SHP77 treated with DMSO at 0.1 percent for 48 hours (cell line): ENCODE measurements at places on chromosomes 2 and 18.

DNA sequence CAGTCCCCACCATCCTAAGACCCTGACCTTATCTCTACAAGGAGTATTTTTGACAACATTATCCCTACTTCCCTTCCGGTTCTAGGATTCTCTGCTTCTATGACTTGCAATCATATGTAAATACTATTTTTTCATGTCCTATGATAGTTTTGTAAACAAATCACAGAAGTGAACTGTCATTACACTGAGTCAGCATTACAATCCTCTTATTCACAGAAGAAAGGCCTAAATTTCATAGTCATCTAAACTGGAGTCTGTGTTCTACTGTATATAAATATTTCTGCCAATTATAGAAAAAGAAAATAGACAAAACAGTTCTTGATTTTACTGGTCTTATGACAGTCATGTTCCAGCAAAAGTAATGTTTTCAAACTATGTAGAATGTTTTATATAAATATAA is 265.1 kb downstream of the NCKAP5 start:
- no peak for DNase-seq

DNA sequence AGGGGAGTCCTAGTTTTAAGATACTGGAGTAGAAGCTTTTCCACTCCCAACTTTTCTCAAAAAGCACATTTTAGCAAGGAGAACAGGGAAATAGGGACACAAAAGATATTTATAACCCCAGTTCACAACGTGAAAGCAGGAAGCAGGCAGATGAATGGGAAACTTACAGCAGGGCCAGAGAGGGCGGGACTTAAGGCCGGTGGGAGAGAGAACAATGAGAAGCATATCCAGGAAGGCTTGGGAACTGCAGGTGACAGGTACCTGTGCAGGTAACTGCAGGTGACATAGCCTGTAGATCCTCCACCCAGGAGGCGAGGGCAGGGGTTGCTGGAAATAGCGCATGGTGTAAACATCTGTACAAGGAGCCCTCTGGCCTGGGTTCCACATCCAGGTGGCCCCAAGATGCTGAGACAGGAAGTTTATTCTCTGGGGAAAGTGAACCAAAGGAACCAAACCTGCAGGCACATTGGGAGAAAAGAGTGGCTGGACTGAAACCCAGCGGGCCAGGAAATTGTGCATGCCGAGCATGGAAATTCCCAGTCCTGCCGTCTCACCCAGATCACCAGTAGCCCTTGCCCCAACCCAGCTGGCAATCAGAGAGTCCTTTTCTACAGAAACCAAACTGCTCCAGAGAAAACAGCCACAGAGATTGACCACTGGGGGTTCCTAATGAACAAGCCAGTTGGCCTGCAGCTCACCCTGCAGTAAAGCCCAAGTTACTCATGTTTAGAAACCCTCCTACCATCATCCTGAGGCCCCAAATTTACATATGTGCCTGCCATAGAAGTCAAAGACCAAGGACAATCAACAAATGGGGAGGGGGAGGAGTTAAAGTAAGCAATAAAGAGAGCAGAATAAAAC is 24.3 kb upstream of the COL6A3 start:
- no peak for DNase-seq

- peak; percentile 45 for DNase-seq
Measured at GRCh38 chr18:63439334-63439733, 17.1 kb upstream of the VPS4B start.

DNA sequence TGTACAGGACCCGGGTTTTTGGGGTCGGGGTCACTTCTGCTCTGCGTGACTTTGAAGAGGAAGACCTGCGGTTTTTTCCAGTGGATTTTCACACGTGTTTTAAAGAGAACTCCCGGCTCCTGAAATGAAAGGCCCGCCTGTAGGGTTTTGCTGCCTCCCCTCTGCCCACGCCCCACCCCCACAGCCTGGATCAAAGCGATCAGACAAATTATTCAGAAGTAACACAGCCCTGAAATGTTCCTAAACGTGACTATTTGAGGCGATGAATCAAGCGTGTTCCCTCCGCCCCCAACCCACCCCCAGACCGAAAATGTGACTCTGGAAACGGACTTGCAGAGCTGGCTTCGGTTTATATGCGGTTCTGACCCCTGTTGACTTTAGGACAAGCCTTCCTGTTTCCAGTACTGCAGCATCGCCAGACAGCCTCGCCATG is 28.7 kb upstream of the SMIM21 start:
- DNase-seq: no peak

DNA sequence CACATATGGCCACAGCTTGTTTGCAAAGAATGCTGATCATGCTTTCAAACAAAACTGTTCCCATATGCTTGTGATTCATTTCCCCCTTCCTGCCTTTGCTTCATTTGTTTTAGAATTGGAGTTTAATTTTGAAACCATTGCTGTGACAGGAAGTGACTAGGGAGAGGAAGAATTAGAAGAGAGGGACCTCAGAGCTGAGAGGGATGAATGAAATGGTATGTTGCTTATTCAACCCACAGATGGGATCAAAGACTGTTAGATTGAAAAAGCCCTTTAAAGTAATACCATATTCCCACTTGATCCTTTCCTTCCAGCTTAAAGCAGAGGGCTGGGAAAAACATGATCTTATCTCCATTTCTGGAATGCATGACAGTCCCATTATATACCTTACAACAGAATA is 106.2 kb upstream of the RNF152 start:
- no peak for DNase-seq

DNA sequence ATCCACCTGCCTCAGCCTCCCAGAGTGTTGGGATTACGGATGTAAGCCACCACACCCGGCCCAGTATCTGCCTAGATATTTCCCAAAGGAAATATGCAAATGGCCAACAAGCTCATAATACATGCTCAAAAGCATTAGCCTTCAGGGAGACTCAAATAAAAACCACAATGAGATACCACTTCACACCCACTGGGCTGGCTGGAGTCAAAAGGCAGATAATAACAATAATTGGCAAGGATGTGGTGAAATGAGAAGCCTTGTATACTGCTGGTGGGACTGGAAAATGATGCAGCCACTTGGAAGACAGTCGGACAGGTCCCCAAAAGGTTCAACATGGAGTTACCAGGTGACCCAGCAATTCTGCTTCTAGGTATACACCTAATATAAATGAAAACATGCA is 20.5 kb upstream of the ZNF516 start:
- DNase-seq: no peak

GRCh38 chr2:24859968-24860600 is 60.0 kb downstream of the ADCY3 start:
- DNase-seq: no peak

DNA sequence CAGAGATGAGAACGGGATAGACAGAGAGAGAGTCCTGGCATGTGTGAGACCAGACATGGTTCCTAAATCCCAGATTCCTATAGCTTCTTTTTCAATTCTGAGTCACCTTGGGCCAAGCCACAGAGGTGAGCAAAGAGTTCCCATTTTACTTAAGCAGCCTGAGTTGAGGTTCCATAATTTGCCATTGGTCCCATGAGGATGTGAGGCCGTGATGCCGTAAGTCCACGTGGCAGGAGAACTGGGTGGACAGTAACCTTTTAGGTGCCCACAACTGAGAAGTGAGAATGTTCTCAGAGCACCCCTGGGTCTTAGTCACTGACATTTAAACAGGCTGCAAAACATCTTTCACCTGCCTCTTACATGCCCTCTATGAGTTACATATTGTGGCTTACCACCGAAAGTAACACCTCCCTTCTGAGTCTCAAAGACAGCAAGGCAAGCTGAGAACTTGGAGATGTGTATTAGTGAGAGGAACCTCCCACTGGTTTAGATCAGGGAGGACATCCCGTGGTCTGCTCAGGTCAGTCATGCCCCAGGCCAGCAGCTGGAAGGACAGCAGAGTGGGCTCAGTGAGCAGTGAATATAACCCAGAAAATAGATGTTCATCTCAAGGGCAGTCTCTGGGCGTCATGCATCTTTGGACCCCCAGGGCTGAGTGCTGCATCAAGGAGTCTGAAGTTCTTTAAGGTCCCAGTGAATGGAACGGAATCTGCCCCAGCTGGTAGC is 127.9 kb upstream of the LGALSL start:
- no peak for DNase-seq

GRCh38 chr18:76370201-76370600 is 124.8 kb downstream of the ZNF516 start:
- no peak for DNase-seq

DNA sequence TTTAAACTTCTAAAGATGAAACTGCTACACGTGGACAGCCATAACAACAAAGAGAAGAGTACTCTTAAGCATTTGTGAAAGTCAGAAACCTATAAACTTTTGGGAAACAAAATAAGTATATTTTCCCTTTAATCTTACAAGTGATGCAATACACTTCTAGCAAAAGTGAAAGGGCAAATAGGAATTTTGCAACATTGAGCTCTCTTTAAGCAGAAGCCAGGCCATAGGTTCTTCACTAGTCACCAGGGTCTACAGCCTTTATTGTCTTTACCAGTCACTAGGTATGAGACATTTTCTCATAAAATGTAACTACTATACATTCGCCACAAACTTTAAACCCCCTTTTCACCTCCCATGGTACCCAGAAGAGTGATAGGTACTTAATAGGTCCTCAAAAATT is 37.5 kb downstream of the SCN1A start:
- no peak for DNase-seq

GRCh38 chr18:58078889-58079573 is 35.0 kb downstream of the NEDD4L start:
- no peak for DNase-seq

GRCh38 chr2:207073412-207073800 is 92.3 kb downstream of the KLF7 start:
- no peak for DNase-seq

GRCh38 chr2:32946314-32947075 is at the start of gene LTBP1:
LTBP1 (plus strand) TSS chr2:32946953; CDS start chr2:32947325, 372 bp downstream.
- DNase-seq: no peak

GRCh38 chr2:69946351-69947324 is 14.8 kb downstream of the ASPRV1 start:
- DNase-seq: no peak

DNA sequence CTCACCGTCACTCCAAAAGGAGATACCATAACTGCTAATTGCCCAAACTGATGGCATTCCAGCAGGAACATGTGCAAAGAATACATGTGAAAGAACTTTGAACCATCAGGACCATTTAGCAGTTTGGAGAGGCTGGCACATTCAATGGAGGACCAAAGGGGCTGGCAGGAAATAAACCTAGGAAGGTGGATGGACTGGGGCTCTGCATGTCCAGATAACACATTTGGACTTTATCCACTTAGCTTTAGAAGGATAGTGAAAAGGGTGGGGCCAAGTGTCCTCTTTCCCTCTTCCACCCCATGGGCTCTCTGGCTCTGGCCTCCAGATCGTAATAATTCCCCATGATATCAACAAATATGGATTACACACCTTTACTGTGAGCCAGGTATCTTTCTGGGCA is 80.0 kb upstream of the STPG4 start:
- no peak for DNase-seq

- no peak for DNase-seq
Measured at GRCh38 chr2:11315074-11315705, 29.2 kb downstream of the ROCK2 start.

DNA sequence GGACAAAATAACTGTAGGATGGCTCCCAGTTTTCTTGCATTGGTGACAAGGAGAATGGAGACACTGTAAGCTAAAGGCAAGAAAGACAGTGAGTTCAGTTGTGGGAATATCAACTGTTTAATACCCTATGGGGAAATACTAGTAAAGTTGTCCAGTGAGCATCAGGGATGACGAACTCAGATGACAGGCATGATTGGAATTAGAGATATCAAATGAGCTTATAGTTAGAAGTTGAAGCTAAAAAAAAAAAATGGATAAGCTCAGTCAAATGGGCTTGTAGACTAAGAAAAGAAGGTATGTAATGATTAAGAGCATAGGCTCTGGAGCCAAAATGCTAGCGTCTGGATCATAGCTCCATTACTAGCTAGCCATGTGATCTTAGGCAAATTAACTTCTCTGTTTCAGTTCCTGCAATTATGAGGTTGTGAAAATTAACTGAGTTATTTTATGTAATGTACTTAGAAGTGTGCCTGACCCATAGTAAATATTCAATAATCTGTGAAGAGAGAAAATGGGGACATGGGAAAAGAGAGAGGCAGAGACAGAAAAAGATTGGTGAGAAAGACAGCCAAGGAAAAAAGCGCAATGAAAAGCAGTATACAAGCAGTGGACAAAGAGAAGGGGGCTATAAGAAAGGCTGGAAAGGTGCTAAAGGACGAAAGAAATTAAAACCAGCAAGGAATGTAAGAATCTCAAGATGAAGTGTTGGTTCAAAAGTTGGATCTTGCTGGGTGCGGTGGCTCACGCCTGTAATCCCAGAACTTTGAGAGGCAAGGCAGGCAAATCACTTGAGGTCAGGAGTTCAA is 95.7 kb upstream of the SLC39A10 start:
- no peak for DNase-seq
